GM13976 (cell line): ENCODE measurements at places on chromosomes 12 and 14.

GRCh38 chr12:47282206-47282605, 202.4 kb upstream of the AMIGO2 start:
- no peak for DNase-seq

DNA sequence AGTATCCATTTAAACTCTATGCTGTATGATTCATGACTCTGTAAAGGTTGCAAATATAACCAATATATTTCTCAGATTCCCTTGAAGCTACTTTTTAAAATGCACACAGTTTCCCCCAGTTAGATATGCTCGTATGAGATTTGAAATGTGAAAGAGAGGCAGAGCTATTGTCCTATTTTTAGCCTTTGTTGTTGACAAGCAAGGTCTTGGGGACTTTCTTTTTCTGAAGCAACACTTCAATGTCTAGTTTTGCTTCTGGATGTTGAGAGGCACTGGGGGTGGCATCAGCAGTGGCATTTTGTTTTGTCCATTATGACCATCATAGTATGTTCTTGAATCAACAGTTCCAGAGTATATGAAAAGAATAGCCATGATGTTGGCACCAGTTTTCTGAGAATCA, 63.4 kb downstream of the ASCL1 start:
- peak; percentile 16 for DNase-seq

GRCh38 chr12:124582108-124582424, 14.7 kb upstream of the NCOR2 start:
- no peak for DNase-seq

DNA sequence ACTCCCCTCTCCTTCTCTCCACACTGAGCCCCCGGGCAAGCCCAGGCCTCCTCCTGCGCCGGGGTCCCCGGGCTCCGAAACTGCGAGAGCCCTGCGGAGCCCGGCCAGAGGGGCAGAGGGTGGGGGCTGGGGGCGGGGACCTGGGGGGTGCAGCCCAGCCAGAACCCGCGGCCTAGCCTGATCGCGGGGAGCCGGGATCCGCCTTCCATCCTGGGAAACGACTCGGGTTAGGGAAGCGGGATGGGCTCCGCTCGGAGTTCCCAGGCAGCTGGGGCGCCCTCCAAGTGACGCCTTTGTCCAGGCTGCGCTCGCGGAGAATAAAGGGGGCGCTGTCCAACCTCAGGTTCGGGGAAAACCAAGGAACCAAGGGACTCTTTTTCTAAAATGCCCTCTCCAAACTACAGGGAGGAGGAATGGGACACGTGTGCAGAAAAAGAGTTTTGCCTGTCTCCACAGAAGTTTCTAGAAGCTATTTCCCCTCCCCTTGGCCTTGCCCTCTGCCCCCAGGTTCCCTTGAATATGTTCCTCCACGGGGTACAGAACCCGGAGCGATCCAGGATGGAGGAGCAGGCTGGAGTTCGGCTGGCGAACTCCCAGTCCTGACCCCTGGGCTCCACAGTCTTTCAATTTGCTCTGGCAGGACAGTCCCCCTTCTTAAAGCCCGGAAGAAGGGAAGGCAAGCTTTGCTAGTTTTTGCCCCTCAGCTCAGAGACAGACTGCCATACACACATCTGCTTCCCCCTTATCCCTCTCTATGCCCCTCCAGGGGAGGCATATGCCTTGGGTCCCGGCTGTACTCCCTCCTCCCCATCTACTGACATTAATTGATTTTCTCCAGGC, 13.9 kb downstream of the NKX2-1 start:
- peak; percentile 15 for DNase-seq

- no peak for DNase-seq
Measured at GRCh38 chr12:7045913-7046312, 14.6 kb upstream of the C1S start.

DNA sequence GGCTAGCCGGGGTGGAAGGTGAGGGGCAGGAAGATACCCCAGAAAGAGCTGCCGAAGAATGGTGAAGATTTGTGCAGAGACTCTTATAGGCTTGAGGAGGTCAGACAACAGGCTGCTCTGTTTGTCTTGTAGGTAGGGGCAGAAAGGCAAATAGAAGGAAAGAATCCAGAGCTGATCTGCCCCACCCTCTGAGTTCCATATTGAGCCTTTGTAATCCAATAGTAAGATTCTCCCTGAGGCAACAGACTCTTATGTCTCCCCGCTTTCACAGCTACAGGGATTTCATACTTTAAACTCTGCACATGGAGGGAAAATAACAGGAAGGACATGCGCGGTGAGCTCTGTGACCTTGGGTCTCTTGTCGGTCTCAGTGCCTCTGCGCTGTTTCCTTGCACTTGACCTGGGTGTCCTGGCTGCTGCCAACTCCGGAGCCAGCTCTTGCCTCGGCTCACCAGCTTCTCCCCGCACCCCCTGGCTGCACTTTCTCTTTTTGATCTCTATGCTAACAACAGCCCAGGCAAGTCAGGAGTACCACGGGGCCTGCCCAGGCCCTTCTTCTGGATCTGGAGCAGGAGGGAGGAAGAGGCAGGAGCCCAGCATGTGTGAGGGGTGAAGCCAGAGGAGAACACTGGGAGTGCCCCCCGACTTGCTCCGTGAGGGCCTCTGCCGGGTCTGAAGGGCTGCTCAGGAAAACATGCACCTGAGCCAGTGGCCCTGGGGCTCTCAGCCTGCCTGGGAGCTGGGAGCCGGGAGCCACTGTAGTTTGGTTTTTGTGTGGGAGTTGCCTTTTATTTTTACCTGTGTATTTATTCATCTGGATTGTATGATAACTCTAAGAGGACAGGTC, 75.8 kb downstream of the PPP1R36 start:
- DNase-seq = no peak

DNA sequence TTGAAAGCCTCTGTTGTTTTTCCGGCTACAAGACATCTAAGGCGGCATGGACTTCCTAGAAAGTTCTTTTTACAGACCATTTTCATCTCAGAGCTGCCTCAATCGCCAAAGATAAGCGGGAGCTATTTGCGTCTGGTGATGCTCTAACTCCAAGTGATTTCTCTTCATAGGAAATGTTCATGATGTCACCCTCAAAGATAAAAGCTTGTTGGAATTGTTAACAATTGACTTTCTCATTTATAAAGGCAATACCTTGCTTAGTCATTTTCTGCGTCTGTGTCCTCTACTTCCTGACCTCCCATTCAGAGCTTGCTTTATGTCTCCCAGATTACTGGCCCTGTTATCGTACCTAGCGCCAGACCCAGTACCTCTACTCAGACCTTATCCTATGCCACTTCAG, 259.0 kb upstream of the G2E3 start:
- no peak for DNase-seq

DNA sequence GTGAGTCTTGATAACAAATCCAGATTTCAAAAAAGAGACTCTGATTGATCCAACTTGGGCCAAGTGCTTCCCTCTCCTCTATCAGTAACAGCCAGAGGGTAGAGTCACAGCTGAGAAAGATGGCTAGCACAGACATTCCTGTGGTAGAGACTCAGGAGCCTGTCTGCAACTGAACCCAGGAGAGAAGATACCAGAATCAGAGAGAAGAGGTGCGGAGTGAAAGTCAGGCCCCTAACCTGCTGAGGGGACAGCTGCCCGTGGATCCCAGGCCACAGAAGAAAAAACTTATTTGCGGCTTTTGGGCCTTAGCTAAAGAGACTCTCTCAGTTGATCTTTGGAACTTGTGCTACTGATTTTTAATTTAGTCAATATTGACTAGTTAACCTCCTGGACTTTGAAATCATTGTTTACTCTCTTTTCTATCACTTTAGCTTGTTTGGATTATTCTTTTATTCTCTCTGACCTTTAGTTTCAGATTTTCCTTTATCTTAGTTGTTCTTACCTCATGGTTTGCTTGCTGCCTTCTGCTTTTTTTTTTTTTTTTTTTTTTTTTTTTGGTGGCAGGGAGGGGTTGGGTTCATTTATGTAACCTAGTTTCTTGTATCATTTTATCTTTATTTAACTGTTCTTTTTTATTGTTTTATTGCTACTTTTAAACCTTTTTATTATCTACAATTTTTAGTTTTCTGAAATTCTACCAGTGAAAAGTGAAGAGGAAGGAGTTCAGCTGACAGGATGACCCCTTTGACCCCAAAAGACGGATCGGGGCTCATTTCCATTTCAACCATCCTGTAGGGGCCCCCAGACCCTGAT, 154.9 kb upstream of the KRR1 start:
- DNase-seq = no peak

DNA sequence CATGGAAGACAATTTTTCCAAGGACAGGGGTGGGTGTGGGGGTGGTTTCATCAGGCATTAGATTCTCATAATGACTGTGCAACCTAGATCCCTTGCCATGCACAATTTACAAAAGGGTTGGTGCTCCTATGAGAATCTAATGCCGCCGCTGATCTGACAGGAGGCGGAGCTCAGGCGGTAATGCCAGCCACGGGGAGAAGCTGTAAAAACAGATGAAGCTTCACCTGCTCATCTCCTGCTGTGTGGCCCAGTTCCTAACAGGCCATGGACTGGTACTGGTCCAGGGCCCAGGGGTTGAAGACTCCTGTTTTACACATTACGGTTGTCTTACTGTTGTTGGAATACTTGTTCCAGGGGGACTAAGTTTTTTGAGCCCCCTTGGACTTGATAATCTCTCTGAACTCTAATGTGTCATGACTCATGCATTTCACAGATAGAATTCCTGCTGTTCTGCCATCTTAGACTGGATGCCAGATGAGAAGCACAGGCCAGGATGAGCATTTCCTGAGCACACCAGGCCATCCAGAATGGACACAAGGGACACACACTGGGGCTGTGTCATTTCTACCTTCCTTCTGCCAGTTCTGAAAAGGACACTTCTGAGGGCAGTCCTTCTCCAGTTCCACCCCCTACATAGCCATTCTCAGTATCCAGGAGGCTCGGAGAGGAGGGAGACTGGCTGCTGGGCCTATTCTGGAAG, 5.8 kb downstream of the PLEKHD1 start:
- DNase-seq = no peak

GRCh38 chr12:86104087-86104486, 152.1 kb downstream of the MGAT4C start:
- DNase-seq = no peak

DNA sequence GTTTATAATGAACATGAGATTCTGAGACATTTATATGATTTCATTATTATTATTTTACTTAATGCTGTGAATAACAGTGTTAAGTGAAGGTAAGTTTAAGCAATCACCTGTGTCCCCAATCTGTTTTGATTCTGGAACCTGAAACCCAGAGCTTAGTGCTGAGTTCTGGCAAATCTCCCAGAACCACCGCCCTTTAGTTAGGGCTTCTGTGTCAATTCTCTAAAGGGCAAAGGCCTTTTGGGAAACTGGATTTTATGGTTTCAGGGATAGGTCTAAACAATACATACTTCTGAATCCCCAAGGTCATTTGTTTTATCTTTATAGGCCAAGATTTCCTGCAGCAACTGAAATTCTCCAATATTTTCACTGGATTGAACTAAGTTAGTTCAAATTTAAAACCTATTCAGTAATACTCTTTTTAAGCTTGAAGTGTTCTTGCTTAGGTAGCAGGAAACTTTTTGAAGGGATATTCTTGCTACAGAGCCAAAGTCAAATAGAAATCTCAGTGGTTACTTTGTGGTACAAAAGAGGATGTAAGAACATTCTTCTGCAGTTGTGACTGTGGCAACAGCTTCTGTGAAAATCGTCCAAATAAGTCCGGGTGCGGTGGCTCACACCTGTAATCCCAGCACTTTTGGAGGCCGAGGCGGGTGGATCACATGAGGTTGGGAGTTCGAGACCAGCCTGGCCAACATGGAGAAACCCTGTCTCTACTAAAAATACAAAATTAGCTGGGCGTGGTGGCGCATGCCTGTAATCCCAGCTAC, 10.0 kb upstream of the PKP2 start:
- DNase-seq = peak; percentile 51

DNA sequence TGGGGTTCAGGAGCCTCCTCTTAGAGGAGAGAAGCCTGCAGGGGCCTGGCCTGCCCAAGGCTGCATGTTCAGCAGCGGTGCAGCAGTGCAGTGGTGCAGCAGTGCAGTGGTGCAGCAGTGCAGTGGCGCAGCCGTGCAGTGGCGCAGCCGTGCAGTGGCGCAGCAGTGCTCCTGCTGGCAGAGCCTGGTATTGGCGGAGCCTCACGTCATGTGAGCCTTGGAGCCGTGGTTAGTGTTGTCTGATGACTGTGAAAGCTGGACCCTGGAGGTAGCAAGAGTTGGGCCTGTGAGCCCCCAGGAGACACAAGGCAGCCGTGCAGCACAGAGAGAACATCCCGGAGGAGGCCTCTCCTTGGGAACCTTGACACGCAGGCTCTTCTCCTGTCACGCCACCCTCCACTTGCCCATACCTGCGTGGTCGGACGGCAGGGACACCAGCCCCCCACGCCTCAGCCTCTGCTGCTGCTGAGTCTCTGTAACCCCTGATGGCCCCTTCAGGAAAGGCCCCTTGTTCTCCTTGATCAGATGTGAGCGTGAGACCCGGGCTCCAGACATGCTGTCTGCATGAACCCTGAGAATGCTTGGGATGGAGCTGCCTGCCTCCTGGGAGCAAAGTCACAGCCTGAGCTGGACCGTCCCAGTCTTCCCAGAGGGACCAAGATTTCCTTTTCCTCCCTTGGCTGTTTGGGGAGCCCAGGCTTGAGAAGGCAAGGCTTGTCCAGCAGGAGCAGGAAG, 193.7 kb downstream of the KIF26A start:
- DNase-seq = no peak

DNA sequence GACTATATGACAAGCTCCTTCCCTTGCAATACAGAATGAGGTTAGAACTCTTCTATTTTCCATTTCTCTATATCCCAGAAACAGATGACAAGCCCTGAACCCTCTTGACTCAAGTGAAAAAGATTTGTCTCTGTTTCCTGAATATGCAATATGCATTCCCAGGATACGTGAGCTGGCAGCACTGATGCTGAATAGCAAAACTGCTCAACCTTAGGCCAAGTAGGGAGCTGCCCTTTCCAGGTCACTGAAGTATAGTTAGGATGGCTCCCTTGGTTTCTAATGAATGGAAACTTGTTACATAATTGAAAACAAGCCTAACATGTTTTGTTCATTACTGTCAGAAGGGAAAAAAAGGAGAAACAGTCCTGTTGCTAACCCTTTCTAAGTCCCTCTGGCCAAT, 47.9 kb upstream of the PLEKHG7 start:
- DNase-seq = no peak

DNA sequence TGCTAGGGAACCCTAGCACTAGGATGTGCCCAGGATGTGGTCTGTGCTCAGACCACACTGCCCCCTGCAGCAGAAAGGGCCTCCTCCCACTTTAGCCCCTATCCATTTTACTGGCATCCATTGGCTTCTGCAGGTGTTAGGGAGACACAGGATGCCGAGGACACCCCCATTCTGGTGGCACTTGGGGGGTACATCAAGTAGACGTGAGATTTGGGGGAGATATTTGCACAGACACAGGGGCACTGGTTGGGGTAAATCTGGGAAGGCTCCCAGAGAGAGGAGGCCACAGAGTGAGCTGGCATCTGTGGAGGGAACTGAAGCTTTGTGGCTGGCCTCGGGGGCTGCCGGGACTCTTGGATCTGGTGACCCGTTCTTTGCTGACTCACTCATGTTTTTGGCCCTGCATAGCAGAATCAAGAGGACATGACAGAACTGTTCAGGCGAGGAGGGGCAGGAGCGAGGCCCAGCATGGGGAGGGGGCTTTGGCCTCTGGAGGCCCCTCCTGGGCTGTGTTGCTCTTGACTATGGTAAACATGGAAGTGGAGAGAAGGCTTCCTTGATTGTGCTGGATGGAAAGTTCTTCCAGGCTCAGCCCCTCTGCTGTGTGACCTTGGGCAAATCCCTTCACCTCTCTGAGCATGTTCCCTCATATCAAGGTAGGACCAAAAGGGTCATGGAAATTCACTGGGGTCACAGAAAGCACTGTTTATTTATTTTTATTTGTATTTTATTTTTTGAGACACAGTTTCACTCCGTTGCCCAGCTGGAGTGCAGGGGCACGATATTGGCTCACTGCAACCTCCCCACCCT, 1.8 kb downstream of the PLBD2 start:
- no peak for DNase-seq
